ENCODE measurements at places on chromosomes 2 and 18.

GRCh38 chr2:119983108-119983507 lies 29.8 kb upstream of the EPB41L5 start:
- no peak for DNase-seq

- no peak for DNase-seq
Measured at GRCh38 chr2:10495311-10495987, 47.3 kb upstream of the ODC1 start.

DNA sequence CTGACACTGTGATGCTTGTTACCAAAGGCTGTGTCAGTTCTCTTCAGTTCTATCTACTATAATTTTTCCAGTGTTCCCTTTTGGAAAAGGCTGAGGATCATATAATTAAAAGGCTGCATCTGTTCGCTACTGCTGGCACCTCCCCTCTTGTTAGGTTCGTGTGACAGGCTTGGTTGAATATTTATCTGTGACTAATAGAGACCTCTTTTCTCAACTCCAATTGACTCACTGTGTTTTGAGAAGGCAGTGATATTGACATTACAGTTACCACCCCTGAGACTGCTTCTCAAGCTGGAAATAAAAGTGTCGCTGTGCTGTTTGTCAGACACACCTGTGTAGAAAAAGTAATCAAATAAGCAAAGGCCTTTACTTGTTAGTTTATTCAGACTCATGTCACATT lies 205.5 kb upstream of the KCNH7 start:
- no peak for DNase-seq

- no peak for DNase-seq
Measured at GRCh38 chr18:55141318-55141717, 182.1 kb upstream of the CCDC68 start.

- no peak for DNase-seq
Measured at GRCh38 chr2:57146951-57147350, 899.7 kb upstream of the VRK2 start.

GRCh38 chr18:39841482-39842365 lies 2113.3 kb upstream of the PIK3C3 start:
- peak; percentile 8 for DNase-seq

DNA sequence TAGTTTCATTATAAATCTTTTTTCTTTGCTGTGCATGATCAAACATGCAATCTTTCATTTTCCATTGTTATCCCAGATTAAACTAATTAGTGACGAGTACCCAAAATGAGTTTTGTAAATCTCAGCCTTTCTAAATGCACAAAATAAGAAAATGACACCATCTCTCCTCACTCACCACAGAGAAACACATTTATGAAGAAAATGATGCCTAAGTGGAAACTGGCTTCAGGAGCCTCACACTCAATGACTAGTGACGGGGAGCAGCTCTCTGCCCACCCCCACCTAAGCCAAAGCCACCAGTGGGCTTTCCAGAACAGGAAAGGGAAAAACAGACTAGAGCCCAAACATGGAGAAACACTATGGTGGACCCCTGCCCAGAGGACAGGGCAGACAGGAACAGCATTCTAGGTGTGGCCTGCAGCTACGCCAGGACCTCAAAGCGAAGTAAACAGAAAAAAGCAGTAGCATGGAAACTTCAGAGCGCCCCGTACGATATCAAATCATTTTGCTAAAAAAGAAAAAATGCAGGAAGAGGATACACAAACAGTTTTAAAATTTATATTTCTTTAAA lies 113.5 kb downstream of the RBMS1 start:
- no peak for DNase-seq

DNA sequence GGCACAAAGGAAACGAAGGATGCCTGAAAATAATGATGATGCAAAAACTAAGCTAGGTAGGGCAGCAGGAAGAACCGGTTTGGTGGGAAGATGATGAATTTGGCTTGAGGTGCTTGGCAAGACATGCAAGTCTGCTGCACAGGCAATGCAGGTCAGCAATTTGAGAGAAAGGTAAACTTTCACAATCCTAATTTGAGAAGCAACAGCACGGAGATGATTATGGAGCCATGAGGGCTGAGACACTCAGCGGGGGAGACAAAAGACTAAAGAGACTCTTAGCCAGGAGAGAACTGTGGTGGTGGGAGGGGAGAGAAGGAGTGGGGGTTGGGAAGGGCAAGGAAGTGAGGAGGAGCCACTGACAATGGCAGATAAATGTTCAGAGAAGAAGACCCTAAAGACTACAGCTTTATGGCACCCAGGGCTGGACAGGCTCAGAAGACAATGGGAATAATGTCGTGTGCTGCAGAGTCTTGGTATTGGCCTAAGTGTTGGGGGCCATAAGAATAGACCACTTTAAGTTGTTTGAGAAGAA lies 19.4 kb upstream of the RNF149 start:
- DNase-seq = no peak

GRCh38 chr18:62663731-62664336 lies 51.5 kb upstream of the PHLPP1 start:
- DNase-seq = peak; percentile 21

DNA sequence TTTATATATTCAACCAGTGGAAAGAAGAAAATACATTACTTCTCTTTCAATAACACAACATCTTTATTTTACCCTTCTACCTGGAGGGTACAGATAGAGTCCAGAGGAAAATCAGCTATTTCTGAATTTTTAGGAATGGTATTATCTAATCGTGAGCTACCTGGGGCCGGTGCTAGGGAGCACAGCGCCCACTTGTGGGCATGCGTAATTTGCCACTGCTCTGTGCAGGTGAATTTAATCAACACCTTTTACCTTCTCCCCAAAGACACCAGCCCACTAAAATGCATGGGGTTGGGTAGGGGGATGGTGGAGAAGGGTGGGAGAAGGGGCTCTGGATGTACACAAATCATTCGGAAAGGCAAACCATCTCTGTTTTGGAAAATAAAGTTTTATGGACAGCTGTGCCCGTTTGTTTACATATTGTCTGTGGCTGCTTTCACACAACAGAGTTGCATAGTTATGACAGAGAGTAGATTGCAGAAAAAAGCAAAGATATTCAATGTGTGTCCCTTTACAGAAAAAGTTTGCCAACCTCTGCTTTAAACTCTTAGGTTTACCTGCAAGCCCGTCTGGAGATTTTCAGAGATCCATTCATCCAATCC lies 51.5 kb upstream of the DCC start:
- no peak for DNase-seq

GRCh38 chr2:147739508-147739907 lies 105.3 kb upstream of the ACVR2A start:
- DNase-seq = no peak

GRCh38 chr2:26002632-26003310 lies 20.5 kb upstream of the KIF3C start:
- DNase-seq = no peak

DNA sequence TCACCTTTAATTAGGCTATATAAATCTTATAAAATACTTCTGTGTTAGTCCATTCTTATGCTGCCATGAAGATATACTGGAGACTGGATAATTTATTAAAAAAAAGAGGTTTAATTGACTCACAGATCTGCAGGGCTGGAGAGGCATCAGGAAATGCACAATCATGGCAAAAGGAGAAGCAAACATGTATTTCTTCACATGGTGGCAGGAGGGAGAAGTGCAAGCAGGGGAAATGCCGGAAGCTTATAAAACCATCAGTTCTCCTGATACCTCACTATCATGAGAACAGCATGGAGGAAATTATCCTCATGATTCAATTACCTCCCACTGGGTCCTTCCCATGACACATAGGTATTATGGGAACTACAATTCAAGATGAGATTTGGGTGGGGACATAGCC lies 504.4 kb downstream of the RIT2 start:
- no peak for DNase-seq

DNA sequence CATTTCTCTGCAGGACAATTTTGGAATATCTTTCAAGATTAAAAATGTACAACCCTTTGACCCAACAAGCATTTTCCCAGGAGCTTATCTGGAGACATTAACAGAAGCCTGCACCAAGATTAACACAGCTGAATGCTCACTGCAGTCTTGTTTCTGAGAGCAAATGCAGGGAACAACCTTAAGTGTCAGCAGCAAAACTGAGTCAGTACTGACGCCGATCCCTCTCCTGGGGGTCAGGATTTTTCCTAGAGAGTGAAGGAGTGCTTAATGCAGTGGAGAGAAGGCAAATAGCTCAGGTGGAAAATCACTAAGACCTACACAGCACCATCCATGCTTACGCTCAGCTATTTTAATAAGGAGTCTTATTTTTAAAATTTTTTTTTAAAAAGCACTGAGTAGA lies 42.8 kb upstream of the SGPP2 start:
- DNase-seq = no peak

- DNase-seq = no peak
Measured at GRCh38 chr2:220446106-220446712, 818.8 kb downstream of the SLC4A3 start.

GRCh38 chr18:31954349-31954748 lies 11.4 kb upstream of the TRAPPC8 start:
- DNase-seq = no peak

DNA sequence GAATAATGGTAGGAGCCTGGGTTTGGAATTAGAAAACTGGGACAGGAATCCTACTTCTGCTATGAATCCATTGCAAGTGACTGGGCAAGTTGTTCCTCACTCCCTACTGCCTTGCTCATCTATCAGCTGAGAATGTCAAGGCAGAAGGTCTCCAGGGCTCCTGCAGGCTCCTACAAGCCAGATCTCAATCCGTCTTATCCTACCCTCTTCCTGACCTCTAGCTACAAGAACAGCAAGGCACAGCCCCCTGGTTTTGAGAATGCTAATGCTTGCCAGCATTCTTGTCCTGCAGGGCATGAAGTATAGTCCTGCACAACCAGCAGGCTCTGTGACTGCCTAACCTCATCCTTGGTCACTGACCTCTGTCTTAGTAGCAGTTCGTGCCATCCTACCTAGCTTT lies 141.9 kb upstream of the TNP1 start:
- DNase-seq = no peak

GRCh38 chr2:88590998-88591613 lies 36.2 kb downstream of the EIF2AK3 start:
- peak; percentile 37 for DNase-seq

DNA sequence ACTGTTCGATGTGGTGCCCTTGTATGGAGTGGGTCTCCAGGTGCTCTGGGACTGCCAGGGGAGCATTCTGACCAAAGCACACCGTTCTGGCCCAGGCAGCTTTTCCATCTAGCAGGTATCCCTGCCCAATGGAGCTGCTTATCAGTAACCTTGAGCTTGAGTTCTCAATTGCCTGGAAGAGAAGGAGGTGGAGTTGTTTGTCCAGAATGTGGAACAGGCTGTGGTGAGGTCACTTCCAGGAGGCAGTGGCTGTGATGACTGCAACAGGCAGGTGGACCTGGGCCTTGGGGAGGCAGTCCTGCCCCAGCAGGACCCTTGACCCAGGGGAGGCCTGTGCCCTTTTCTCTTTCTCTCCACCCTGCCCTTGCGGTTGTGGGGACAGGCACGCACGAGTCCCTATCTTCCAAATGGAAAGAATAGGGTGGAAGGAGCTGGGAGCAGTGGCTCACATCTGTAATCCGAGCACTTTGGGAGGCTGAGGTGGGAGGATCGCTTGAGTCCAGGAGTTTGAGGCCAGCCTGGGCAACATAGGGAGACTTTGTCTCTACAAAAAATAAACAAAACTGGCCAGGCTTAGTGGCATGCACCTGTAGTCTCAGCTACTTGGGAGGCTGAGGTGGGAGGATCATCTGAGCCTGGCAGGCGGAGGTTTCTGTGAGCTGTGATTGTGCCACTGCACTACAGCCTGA lies 66.2 kb upstream of the MCFD2 start:
- DNase-seq = no peak

GRCh38 chr2:40039549-40039948 lies 260.5 kb upstream of the THUMPD2 start:
- DNase-seq = no peak

DNA sequence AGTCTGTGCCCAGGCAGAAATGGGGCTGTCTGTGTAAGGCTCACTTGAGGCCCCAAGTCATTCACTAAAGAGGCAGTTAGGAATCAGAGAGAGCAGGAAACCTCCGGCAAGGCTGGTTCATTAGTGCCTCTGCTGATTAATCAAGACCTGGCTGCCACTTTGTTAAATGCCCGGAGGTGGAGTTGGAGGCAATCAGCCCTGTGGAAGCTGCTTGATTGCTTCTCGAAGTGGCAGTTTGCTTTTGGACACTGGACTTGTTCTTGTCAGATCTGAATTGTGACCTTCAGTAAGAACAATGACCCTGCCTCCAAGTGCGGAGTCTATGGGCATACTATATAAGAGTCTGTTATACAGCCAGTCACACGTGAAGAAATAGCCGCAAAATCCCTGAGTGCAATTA lies 183.9 kb upstream of the LINC00305 start:
- DNase-seq = no peak

DNA sequence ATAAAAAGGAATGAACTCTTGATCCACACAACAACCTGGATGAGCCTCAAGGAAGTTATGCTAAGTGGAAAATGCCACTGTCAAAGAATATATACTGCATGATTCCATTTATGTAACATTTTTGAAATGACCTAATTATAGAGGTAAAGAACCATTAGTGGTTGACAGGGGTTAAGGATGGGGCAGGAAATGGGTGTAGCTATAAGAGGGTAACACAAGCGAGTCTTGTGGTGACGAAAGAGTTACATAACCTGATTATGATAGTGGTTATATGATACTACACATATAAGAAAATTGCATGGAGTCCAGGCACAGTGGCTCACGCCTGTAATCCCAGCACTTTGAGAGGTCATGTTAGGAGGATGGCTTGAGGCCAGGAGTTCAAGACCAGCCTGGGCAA lies 346.6 kb upstream of the PKDCC start:
- no peak for DNase-seq

- DNase-seq = no peak
Measured at GRCh38 chr2:64650296-64650695, 3.4 kb downstream of the SERTAD2 start.

- DNase-seq = no peak
Measured at GRCh38 chr2:102122909-102123308, 19.6 kb upstream of the IL1R1 start.

DNA sequence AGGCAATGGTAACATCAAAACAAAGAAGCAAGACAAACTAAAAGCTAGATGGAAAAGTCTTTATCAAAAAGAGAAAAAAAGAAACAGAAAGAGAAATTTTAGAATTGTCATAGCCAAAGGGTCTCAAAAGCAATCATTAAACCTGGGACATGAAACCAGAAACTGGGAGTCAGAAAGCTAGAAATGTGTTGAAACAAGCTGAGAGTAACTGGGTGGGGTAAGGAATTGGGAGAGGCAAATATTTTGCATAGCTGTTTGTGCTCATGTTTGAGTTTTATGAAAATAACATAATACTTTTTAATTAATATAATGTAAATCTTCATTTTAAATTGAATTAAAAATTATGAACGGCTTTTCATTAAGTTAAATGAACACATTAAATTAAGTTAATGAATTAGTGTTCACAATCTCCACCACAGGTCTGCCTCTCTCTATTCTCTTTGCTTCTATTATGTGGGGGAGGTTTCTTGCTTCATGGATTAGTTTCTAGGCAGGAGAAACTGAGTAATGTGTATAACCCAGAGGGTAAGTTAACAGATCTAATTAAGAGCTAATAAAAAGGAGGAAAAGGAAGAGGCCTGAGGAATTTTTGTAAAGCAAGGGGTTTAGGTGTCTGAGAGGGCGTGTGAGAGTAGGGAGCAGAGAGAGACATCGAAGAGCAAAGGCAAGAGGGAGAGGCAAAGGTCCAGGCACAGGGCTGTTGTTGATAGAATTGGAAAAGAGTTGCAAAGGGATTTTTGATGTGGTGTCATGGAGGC lies 20.0 kb upstream of the SERPINB2 start:
- no peak for DNase-seq
